Stimulated activated CD4-positive, alpha-beta T cell treated with anti-CD3 and anti-CD28 coated beads, Interleukin-1b, Interleukin-23, amount 100 ng/mL, for 1 hour (primary cell): ENCODE measurements at places on chromosomes 1 and 21.

GRCh38 chr1:241638909-241639622 is 1.1 kb downstream of the CHML start:
- no peak for DNase-seq

DNA sequence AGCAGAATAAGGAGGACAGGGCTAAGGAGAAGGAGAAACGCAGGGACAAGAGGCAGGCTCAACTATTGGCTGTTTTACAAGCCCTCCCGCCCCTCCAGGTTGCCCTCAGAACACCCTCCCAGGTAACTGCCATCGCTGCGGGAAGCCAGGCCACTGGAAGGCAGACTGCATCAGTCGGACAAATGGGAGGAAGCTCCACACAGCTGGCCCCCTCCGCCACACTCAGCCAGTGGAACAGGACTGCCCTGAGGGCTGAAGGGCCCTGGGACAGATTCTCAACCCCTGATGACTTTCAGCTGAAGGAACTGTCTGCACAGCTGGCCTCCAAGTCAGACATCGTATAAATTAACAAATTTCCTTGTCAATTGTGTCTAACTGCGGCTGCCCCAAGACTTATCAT is 21.8 kb downstream of the LRRC3 start:
- DNase-seq: no peak

DNA sequence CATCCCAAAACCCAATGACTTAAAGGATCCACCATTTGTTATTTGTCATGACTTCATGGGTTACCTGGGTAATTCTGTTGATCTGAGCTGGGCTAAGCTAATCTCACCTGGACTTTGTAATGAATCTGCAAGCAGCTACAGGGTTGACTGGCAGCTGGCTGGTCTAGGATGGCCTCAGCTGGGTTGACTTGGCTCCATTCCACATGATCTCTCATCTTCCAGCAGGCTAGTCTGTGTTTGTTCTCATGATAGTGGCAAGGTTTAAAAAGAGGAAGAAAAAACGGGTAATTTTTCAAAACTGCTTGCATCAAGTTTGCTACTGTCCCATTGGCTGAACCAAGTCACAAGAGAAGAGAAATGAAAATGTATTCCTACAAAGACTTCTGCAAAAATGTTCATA is 24.8 kb upstream of the ZMYM4 start:
- DNase-seq: no peak

- no peak for DNase-seq
Measured at GRCh38 chr1:146010126-146010738, 11.3 kb downstream of the HJV start.

- DNase-seq: no peak
Measured at GRCh38 chr1:88549536-88549935, 134.5 kb upstream of the PKN2 start.
